ENCODE measurements at places on chromosomes 1 and 21.
A peak's percentile ranks its signal among the peaks of the same experiment; 100 is the strongest.

- DNase-seq = no peak
These were observed 625.8 kb upstream of the ADGRL2 start for GRCh38 chr1:81174811-81175476.

DNA sequence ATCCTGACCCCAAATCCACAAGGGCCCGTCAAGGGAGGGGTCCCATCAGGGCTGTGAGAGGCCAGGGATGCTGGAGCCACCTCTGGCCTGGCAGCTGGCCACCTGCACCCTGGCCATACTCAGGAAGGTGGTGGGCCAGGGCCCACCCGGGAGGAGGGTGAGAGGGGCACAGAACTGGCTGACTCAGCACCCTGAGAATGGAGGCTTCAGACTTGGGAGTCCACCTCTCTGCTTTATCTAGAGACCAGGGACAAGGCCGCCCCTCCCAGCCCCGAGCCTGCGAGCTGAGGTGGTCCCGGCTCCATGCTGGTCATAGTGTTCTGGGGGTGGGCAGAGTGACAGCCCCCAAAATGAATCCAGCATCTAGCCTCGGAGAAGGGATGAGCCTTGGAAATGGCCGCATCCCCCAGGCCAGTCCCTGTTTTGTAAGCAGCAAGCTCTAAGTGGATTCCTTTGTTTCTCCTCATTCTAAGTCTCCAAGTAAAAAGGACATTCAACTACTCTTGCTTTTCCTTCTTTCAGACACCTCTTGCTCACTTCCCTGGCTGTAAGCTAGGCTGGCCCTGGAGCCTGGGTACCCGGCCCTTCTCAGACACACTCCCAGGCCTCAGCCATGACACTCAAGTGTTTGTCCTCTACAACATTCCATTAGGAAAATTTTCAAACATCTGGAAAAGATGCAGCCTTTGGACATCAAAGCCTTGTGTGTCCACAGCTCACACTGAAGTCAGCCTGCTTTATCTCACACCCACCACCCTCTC is 12.3 kb downstream of the WNT3A start:
- DNase-seq = no peak

GRCh38 chr1:234906654-234907053 is 222.0 kb downstream of the TOMM20 start:
- DNase-seq = no peak

DNA sequence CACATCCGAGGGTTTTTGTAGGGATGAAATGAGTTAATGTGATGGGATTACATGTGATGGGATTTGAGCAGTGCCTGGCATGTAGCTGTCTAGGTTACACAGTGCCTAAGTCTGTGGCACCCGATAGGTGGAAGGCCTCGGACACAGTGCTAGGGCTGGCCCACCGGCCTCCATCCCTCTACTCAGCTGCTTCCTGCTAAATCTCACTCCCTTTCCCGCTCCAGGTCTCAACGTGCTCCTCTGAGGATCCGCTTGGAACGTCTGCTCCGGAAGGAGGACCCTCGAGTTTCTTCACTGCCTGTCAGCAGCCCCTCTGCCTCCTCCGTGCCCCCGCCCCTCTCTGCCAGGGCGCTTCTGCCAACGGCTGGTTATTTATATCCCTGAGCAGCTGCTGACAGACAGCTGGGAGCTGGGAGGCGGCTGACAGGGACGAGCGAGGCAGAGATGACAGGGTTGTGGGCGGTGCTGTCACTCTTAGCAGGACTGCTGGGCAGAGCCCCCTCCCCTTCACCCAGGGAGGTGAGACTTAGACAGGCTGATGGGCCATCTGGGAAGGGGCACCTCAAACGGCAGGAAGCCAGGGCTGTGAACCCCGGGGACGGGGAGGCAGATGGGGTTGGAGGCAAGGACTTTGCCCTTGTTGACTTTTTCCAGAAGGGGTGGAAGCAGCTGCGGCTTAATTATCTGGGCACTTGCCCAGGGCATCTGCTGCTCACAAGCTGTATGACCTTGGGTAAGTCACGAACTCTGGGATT is 26.6 kb upstream of the LRRN2 start:
- no peak for DNase-seq

- no peak for DNase-seq
These were observed 662 bp downstream of the SCAF4 start for GRCh38 chr21:31731056-31731856.

DNA sequence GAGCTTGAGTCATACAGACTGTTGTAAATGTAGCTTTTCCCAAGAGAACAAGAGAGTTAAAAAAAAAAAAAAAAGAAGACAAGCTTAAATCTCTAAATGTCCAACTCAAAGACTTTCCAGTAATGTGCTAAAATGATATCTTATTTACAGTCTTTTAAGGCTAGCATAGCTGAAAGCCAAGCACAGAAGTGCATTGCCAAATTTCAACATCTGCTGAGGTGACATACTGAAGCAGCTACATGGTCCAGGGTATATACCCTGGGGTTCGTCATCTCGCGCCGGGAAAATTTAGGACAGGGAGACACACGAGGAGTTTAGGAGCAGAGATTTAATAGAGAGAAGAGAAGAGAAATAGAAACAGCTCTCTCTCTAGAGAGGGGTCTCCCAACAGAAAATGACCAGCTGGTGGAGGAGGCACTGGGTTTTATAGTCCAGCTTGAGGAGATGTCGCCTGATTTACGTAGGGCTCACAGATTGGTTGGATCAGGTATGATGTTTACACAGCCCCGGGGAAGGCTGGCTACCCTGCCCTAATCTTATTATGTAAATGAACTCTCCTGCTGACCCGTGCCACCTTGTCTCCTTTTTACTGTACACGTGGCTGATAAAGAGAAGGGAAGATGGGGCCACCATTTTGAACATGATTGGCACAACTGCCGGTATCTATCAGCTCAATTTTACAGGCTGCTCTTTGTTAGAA is 172.7 kb downstream of the TRIM33 start:
- DNase-seq = no peak

DNA sequence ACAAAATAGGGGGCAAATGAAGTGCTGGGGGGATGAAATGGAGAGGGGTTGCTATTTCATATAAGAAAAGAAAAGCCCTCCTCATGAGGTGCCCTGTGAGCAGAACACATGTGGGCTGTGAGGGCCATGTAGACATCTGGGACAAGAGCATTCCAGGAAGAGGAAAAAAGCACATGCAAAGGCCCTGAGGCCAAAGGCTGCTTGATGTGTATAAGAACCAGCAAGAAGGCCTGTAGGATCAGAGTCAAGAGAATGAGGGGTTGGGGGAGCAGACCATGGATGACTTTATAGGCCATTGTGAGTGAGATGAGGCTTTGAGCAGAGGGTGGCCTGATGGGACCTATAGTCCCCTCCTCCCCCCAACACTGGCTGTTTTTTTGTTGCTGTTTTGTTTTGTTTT is 7.7 kb upstream of the RAB4A start:
- no peak for DNase-seq

- no peak for DNase-seq
These were observed 3.6 kb downstream of the BEST4 start for GRCh38 chr1:44784094-44785028.

GRCh38 chr21:35801391-35801790 is 258.9 kb downstream of the SETD4 start:
- no peak for DNase-seq

DNA sequence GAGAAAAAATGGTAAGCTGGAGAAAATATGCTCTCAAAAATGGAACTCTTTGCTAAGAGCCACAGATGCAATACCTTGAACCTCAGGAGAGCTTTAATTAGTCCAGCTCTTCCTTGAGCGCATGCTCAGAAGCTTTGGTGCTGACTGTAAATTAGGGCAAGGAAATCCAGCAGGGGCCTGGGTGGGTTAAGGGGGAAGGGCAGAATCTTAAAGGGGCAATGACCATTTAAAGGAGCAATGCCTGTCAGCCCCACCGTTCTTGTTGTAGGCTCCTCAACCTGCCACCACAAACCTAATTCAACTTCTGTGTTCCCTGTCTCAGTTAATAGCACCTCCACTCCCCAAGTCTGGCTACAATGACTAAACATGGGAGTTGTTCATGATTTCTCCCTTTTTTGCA is 6.8 kb upstream of the SLC22A15 start:
- DNase-seq = no peak

DNA sequence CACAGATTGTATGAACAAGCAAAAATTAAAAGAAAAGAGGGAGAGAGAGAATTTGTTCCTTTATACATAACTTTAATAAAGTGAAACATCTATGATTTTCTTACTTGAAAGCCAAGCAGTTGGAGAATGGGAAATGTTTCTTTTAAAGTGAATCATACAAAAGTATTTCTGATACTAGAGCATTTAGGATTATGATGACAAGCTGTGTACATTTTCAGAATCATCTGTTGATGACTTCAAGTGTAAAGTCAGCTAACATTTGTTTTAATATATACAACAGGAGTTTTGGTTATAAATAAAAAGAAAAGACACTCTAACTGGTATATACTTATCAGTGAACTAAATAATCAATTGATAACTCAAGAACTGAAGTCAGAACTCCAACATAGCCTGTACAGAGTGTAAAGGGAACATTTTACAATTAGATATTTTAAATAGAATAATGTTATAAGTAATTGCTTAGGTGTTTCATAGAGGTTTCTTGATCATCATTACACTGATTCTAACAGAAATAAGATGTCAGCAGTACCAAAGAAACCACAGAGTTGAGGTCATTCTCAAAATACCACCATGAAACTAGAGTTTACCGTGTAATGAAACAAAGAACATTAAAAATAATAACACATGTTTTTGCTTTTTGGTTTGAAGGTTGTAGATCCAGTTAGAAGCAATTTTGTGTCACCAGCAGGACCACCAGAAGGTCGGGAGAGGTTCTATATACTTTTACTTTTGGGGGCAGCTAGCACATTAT is 103.4 kb downstream of the COL24A1 start:
- DNase-seq = no peak

DNA sequence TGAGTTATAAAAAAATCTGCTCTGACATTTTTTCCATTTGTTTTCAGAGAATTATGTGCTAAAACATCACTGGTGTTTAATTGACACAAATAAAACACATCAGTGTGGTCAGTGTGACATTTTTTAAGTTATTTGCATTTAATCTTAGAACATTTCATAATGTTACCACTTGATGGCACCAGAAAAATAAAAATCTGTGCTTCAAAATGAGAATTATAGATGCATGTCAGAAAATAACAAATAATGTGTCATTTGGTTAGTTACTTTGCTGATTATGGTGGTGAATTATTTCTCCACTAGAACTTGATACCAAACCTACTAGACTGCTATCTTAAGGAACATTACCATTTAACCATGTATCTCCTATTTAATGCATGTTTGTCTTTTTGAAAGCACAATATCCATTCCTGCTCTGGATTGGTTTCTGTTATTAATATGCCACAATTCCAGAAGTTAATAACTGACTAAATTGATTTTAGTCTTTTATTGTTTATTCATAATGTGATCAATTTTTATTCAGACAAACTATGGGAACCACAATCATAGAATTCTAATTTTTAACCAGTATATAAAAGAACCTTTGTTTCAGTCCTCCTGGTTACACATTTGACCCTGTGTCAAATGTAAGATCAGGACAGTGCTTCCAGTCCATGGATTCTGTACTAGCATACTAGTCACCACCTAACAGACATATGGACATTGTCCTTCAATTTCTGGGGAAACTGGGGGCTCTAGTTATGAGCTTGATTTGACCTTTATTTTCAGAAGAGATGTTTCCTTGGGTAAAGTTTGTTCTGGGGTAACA is 81.0 kb downstream of the RPS6KC1 start:
- DNase-seq = no peak

DNA sequence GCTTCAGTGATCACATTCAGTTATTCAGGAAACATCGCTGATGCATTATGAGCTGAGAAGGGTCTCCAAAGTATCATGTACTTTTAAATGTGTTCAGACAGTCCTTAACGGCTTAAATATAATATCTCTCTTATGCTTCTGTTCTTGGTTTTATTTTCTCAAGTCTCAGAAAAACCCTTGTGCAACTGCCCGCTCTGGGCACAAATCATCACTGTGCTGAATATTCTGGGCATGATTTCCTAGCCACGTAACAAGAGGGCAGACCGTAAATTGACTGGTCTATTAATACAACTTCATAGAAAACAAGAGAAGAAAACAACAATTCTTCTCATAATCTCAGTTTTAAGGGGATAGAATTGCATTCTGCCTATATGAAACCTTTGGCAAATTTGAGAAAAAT is 96.5 kb upstream of the EXO1 start:
- no peak for DNase-seq

DNA sequence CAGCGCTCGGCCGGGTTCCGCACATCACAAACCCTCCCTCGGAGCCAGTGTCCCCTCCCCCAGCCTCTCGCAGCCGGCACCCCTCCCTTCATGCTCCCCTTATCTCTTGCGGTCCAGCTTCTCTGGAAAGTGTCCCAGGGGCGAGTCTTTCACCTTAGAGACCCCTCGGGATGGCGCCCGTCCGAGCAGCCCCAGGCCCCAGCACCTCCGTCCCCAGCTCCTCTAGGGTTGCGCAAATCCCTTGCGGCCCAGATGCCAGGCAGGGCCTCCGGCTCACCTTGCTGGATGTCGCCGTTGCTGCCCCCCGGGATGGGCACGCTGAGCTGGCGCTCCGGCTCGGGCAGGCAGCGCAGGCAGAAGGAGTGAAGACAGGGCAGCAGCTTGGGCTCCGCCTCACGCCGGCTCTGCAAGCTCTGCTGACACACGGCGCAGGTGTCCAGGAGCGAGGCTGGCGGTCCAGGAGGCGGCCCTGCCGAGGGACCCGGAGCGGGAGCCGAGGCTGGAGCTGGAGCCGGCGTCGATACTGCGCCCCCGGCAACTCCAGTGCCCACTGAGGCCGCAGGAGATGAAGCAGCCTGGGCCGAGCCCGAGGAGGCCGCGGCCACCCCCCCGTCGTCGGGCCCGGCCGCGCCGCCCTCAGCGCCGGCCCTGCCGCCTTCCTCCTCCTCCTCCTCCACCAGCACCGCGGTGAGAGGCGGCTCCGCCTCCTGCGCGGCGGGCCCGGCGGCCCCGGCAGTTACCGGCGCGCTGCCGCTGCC is 550 bp downstream of the TRIM33 start:
- DNase-seq = peak; percentile 41

DNA sequence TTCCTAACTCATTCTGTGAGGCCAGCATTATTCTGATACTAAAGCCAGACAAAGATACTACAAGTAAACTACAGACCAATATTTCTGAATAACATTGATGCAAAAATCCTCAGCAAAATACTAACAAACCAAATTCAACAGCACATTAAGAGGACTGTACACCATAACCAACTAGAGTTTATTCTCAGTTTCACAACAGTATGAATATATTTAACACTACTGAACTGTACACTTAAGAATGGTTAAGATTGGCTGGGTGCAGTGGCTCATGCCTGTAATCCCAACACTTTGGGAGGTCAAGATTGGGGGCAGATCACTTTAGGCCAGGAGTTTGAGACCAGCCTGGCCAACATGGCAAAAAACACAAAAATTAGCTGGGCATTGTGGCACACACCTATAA is 77.0 kb downstream of the LBR start:
- DNase-seq = no peak

DNA sequence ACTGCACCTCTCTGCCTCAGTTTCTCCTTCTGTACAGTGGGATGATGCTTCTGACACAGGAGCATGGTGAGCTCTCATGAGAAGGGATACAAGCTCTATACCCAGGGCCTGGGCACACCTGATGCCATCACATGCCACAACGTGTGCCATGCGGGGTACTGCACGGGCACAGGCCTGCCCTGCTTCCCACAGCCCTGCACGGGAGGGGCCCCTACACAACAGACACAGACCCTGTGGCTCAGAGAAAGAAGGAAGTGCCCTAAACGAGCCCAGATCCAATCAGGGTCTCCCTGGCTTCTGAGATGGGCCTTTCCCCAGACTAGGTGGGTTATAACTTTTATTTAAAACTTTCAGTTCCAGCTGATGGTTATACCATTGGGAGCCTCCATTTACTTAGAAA is 24.6 kb downstream of the C2CD2 start:
- no peak for DNase-seq

- no peak for DNase-seq
These were observed 7.8 kb downstream of the HHIPL2 start for GRCh38 chr1:222539951-222540597.

Measured in left renal cortex interstitium (tissue), 4 donors.